ENCODE measurements at places on chromosomes 11 and 22. TPM values are rescaled to one million over a fixed set of nuclear protein-coding genes. Genes with fewer than 3 reads are reported as not detected.

DNA sequence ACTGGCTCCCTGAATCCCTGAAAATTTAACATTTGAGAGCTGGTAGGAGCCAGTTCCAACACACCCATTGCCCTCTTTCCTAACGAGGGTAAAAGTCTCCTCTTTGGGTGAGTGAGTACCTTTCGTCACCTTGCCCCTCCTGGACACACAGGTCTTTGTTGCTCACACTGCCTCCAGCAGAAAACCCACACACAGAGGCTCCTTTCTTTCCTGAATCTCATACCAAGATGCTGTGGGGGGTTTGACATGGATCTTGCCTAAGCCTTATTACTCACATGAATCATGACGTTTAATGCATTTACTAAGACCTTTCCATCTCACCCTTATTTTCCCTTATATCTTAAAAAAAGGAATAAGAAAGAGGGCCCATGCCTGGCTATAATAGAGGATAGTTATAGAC is 53.0 kb downstream of the PARVA start:
- no peak for DNase-seq

DNA sequence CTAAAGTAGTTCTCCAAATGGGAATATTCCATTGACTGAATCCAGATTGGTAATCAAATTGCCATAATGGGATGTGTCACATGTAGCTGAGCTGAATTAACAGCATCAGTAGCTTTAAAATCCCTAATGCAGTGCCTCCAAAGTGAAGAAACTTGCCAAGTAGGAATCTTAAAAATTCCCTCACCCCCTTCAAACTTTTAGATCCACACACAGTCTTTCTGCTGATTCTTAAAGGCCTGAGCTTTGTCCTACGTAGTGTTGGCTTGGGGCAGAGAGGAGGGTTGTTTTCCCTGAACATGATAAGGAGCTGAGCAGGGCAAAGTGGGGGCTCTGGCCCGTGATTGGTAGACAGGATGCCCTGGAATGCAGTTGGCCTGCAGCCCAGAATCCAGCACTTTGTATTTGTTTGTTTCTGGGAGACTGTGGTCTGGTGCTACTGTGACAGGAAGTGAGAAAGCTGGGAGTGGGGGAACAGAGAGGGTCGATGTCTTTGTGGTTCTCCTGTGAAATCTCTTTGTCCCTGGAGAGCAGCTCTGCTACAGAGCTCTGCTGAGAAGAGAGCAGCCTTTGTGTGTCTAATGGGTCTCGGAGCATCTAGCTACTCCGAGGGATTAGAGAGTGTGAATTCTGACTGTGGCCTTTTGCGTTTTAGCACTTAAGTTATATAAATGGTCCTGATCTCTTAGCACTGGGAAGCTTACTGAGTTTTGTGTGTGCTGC is 16.9 kb downstream of the CTNND1 start:
- no peak for DNase-seq

DNA sequence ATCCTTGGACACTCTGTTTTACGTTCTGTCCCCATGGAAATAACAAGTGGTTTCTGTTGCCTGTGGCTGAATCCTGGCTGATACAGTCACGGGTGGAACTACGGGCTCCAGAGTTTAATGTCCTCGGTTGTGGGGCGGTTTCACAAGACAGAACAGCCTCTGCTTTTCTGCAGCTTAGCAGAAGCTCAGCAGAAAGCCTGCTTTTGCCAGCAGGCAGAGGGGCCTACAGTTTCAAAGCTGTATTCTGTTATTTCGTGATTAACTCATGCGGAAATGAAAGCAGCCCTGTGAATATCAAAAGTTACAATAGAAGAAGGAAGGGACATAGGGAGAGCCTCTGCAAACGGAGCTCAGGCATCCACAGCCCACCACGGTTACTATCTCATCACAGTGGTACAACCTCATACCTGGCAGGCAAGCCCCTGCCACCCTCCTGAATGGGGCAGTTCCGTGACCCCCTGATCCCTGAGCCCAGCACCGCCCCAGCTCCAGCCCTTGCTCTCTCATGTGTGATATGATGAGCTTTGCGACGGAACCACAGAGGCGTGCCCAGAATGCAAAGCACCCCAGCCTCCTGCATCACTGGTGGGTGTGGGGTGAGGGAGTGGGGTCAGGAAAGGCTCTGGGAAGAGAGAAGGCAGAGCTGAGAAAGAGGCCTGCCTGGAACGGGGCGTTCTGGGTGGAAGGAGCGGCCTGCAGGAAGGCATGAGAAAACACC is 360.6 kb downstream of the BRD1 start:
- DNase-seq, result no peak

DNA sequence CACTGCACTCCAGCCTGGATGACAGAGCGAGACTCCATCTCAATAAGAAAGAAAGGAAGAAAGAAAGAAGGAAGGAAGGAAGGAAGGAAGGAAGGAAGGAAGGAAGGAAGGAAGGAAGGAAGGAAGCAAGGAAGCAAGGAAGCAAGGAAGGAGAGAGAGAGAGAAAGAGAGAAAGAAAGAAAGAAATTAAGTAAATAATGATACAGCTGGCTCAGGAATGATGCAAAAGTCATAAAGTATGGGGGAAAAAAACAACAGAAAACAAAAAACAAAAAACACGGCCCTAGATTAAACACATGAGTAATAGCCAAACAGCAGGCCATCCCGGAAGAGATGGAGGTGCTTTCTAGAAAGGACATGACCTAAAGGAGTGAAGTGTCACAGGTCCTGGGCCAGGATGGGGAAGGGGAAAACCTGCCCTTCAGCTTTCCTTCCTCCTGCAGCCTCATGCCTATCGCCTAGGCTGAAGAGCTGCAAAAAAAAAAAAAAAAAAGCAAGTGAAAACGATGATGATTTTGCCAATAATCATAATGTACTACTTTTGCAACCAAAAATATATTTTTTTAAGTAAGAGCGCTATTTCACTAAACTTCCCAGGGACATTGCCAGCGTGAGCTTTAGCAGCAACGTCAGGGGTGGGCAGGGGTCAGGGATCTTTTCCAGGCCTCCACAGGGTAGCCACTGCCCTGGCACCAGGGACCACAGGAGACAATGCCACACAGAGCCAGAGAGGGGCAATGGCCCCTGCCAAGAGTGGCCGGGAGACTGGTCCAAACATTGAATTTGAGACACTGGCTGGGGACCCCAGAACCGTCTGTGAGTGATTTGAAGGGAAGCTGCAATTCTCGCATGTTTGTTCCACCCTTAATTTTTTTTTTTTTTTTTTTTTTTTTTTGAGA is 28.2 kb upstream of the TMPRSS4 start:
- no peak for DNase-seq

DNA sequence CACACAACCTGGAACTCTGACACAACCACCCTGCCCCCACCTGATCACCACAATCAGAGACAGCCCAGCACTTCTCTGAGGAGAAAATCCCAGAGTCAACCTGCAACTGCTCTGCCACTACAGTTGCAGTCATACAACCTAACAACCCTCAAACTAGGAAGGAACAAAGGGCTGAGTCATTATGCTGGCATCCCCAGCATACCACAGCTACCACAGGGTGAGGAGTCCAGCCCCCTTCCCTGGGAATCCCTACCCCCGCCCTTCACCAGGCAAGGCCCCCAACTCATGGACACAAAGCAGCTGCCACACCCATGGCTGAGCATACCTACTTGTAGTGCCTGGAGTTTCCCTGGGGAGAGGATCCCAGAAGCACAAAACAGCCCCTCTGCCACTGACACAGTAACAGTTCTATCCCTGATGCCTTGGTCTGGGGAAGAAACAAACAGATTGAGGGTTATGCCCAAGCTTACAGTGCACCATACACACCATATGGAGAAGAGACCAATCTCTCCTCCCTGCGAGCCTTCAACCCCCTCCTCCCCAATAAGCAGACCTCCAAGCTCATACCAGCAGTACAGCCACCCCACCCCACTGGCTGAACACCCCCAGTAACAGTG is 68.5 kb upstream of the C11orf58 start:
- DNase-seq, result no peak

GRCh38 chr11:83115551-83115950 is 41.4 kb upstream of the PCF11 start:
- no peak for DNase-seq

DNA sequence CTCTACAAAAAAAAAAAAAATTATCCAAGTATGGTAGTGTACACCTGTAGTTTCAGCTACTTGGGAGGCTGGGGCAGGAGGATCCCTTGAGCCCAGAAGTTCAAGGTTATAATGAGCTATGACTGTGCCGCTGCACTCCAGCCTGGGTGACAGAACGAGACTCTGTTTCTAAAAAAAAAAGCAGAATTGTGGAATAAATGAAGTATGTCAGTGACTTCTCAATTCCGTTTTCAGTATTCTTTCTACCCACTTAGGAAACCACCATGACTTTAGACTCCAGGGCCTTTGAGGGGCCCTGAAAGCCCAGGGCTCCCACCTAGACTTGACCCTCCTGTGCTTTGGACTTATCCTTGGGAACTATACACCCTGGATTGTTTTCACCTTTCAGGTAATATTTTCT is 6.5 kb upstream of the NUP160 start:
- DNase-seq, result no peak

GRCh38 chr11:130622141-130622542 is 173.7 kb downstream of the ADAMTS15 start:
- no peak for DNase-seq

- DNase-seq, result no peak
These were observed 191.0 kb upstream of the LARGE1 start for GRCh38 chr22:34111210-34111824.

DNA sequence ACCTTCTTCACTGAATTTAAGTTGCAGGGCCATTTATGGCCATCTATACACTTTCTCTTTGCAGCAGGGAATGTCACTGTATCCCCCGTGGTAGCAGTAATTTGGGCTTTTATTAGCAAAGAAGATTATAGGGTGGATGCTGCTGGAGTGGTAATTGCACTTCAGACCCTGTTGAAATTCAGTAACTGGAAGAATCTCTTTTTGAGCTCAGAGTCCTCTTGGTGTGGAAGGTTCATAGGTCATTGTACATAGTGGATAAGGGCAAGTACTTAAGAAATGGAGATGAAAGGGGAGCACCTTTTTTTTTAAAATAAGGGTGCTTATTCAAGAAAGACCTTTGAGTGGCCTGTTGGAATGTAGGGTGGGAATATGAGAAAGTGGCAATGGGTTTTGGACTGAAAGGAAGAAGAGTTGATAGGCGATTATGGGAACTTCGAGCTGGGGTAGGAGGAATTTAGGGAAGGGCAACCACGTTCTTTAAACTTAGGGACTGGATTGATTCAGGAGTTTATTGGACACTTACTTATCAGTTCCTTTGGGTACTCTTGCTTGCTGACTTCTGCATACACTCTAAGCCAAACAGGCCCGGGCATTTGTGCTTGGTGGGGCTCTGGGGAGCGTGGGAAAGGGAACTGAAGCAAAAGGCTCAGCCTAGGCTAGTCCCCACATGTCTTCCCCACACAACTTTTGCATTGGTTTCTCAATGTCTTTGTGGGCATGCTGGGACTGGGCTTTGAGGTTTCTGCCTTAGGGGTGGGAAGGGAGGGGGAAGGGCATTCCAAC is 26.5 kb downstream of the CTNND1 start:
- no peak for DNase-seq

- DNase-seq, result no peak
These were observed 30.1 kb upstream of the RASD2 start for GRCh38 chr22:35510481-35510934.

- no peak for DNase-seq
These were observed 54.6 kb downstream of the C11orf58 start for GRCh38 chr11:16793009-16793408.

MRGPRE gene
- 0.02 TPM for polyA plus RNA-seq

TRIM29 gene
- polyA plus RNA-seq, result 92.0 TPM

IL18 gene
- 22.4 TPM for polyA plus RNA-seq

MRPL21 gene
- 91.9 TPM for polyA plus RNA-seq

Data from thymus (tissue), 14 donors.